Breast epithelium (tissue), 4 donors: ENCODE measurements at places on chromosomes 16 and 17. TPM values are rescaled to one million over a fixed set of nuclear protein-coding genes. Genes with fewer than 3 reads are reported as not detected.

- H3K36me3 ChIP-seq, result no peaks in the 10 kb centered on the region
- no peak overlapping the region for H3K27ac ChIP-seq
- no peak for DNase-seq
- H3K27me3 ChIP-seq, result no peaks in the 10 kb centered on the region
Measured at GRCh38 chr17:16471295-16471694, 20.7 kb downstream of the LRRC75A start.

The MYH2 gene
- total RNA-seq, result 0.16 TPM

DNA sequence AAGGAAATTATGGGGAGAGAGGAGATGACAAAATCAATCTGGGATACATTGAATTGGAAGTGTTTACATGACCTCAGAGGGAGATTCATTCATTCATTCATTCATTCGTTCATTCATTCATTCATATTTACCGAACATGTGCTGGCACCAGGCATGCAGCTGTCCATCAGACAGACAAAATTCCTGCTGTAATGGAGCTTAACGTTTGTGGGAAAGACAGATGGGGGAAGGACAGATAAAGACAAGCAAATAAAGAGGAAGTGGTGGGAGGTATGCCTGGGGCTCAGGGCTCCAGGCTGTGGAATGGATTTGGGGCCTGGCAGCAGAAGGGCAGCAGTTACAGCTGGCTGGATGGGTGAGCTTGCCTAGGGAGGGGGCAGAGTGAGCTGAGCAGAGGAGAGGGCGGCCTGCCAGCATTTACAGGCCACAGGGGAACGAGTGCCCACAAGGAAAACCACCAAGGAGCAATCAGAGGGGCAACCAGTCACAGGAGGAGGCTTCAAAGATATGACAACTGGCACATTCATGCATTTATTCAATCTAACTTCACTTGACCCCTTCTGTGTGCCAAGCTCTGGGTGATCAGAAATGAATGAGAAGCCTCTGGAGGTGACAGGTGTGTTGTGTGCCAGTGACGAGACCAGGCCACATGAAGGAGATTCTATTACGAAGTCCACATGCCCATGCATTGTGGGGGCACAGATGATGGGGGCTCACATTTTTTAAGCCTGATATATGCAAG is 48.5 kb downstream of the ARHGAP27 start:
- H3K4me3 ChIP-seq, result no peak overlapping the region
- no peak for DNase-seq
- H3K27ac ChIP-seq, result no peak overlapping the region
- H3K4me1 ChIP-seq, result peaks cover 14% of the 10 kb centered on the region
- H3K36me3 ChIP-seq, result no peaks in the 10 kb centered on the region

DNA sequence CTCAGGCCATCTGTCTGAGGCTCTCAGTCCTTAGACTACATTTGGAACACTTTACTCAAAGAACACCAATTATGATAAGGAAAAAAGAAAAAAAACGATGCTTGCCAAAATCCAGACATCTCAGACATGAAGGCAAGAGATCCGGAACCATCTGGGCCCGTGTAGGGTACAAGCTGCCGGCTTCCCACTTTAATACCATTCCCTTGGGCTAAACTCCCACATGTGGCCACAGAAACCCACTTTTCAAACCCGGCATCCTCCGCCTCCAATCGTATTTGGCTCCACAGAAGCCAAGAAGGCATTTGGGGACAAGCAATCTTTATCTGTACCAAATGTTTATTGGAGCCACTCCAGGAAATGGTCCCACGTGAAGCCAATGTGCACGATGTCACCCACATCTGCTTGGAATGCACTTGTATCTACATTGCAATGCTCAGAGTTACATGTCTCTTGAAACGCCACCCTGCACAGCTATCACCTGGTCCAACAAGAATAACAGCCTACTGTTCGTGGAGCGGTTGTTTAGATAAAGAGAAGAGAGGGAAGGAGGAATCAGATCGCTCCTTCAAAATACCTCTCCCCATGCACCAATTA is 33.5 kb downstream of the XYLT1 start:
- no peak overlapping the region for H3K4me3 ChIP-seq
- H3K4me1 ChIP-seq, result no peaks in the 10 kb centered on the region
- no peaks in the 10 kb centered on the region for H3K27me3 ChIP-seq
- no peak for DNase-seq

The GINS3 gene
- total RNA-seq, result 7.5 TPM

DNA sequence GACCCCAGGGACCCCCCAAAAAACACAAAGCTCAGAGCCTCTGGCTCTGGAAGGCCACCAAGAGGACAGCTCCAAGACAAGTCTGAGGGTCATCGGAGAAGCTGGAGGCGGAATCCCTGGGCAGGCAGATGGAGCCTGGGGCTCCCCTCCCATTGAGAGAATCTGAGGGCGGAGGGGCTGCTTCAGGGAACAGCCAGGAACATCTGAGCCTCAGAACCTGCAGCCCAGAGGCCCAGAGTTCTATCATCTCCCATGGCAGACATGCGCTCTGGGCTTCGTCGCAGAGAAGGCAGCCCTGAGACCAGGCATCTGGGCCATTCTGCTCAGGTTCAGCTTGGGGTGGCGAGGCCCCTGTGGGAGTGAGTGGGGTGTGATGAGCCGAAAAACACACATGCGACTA is 7.1 kb upstream of the SPPL2C start:
- no peak for DNase-seq
- no peak overlapping the region for H3K27ac ChIP-seq
- H3K36me3 ChIP-seq, result no peaks in the 10 kb centered on the region
- H3K4me1 ChIP-seq, result no peaks in the 10 kb centered on the region
- H3K4me3 ChIP-seq, result no peak overlapping the region
